ENCODE measurements at places on chromosomes 5 and 9.

GRCh38 chr5:66704790-66705425, 108.7 kb downstream of the MAST4 start:
- H3K27me3 ChIP-seq: no peaks in the 10 kb centered on the region
- H3K4me3 ChIP-seq: no peak overlapping the region
- H3K36me3 ChIP-seq: no peaks in the 10 kb centered on the region
- H3K27ac ChIP-seq: no peak overlapping the region

DNA sequence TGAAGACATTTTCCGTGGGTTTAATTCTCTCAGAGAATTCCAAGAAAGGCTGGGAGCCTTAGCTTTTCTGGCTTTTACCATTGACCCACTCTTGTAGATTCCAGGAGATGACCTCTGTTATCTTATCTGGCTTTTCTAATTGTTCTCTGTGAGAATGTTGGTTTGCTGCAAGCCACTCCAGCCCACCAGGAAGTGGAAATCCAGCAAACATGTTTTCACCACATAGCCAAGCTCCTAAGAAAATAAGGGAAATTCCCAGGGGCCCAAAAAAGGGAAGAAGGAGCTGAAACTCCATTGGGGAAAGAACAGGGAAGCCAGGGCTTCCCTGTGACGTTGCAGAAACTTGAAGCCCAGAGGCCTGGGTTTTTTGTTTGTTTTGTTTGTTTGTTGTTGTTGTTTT, 19.7 kb downstream of the GPR107 start:
- no peak overlapping the region for H3K4me3 ChIP-seq
- no peaks in the 10 kb centered on the region for H3K27me3 ChIP-seq
- H3K27ac ChIP-seq: no peak overlapping the region
- H3K4me1 ChIP-seq: peaks cover 36% of the 10 kb centered on the region

GRCh38 chr9:124182741-124183140, 75.0 kb upstream of the NEK6 start:
- peaks cover 2% of the 10 kb centered on the region for H3K27me3 ChIP-seq
- H3K4me1 ChIP-seq: no peaks in the 10 kb centered on the region
- DNase-seq: no peak
- H3K36me3 ChIP-seq: no peaks in the 10 kb centered on the region
- no peak overlapping the region for H3K4me3 ChIP-seq

GRCh38 chr9:104635456-104635855, 17.5 kb upstream of the OR13C9 start:
- DNase-seq: no peak
- H3K27me3 ChIP-seq: no peaks in the 10 kb centered on the region
- no peaks in the 10 kb centered on the region for H3K36me3 ChIP-seq
- H3K27ac ChIP-seq: no peak overlapping the region
- no peak overlapping the region for H3K4me3 ChIP-seq
- H3K4me1 ChIP-seq: no peaks in the 10 kb centered on the region

DNA sequence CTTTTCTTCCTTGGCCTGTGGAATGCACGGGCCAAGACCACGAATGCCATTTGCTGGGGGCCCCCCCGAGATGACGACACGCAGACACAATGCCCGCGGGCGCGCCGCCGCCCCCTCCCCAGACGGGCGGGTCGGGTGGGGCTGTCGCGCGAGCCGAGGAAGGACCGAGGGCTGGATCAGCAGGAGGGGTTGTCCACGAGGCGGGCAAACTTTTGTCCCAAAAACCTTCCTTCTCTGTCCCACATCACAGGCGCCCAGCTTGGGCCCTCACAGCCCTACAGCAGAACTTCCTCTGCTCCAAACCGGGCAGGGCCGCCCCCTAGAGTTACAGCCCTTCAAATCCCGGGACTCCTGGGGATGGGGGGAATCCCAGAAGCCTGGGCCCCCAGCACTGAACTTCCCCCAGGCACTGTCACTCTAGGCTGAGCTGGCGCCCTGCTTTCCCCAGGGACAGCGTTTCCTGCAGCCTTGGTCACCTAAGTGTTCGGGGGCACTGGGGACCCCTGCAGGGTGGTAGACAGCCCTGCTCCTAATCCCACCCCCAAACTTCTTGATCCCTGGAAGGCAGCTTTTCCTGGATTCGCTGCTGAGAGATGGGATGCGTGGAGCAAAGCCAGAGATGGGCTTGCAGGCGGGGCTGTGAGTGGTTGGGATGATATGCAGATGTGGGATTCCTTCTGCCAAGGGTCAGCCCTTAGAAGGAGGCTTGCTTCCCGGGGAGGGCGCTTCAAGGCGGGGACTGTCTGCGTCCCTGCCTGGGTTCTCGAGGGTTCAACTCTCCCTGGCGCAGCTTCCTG, 980 bp downstream of the COL5A1 start:
- H3K27ac ChIP-seq: no peak overlapping the region
- no peaks in the 10 kb centered on the region for H3K4me1 ChIP-seq
- H3K36me3 ChIP-seq: no peaks in the 10 kb centered on the region

GRCh38 chr5:3345195-3345594, 250.4 kb upstream of the IRX1 start:
- no peaks in the 10 kb centered on the region for H3K27me3 ChIP-seq
- no peaks in the 10 kb centered on the region for H3K36me3 ChIP-seq
- DNase-seq: no peak
- H3K4me1 ChIP-seq: no peaks in the 10 kb centered on the region
- H3K27ac ChIP-seq: no peak overlapping the region

- H3K4me1 ChIP-seq: no peaks in the 10 kb centered on the region
- no peaks in the 10 kb centered on the region for H3K27me3 ChIP-seq
- H3K36me3 ChIP-seq: no peaks in the 10 kb centered on the region
These were observed 629.8 kb upstream of the SEMA6A start for GRCh38 chr5:117204404-117204803.

- H3K4me1 ChIP-seq: peaks cover 7% of the 10 kb centered on the region
- H3K36me3 ChIP-seq: peaks cover 4% of the 10 kb centered on the region
- H3K27me3 ChIP-seq: no peaks in the 10 kb centered on the region
- no peak overlapping the region for H3K4me3 ChIP-seq
- no peak overlapping the region for H3K27ac ChIP-seq
These were observed 66.8 kb downstream of the PTPDC1 start for GRCh38 chr9:94150890-94151650.

DNA sequence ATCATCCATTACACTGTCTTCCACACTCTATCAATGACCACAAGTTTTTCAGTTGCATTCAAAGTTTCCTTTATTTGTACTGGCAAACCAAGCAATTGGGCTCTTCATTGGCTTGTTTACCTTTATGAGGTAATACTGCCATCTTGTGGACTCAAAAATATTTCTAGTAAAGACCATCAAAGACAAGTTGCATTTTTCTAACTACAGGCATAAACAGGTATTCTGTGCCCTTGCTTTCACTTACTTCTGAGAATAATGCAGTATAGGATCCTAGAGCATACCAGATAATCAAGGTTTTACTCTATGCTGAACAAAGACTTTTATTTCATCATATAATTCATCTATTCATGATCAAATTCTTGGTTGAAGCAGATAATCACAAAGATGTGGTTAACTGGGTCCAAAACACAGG, 173.7 kb upstream of the POU5F2 start:
- no peaks in the 10 kb centered on the region for H3K4me1 ChIP-seq
- H3K36me3 ChIP-seq: no peaks in the 10 kb centered on the region
- no peak overlapping the region for H3K27ac ChIP-seq
- peak; percentile 30 for DNase-seq
- H3K4me3 ChIP-seq: no peak overlapping the region
- H3K27me3 ChIP-seq: no peaks in the 10 kb centered on the region

- no peaks in the 10 kb centered on the region for H3K36me3 ChIP-seq
- no peak overlapping the region for H3K27ac ChIP-seq
- no peak overlapping the region for H3K4me3 ChIP-seq
- DNase-seq: no peak
These were observed 146.8 kb downstream of the SMC2 start for GRCh38 chr9:104240890-104241289.

DNA sequence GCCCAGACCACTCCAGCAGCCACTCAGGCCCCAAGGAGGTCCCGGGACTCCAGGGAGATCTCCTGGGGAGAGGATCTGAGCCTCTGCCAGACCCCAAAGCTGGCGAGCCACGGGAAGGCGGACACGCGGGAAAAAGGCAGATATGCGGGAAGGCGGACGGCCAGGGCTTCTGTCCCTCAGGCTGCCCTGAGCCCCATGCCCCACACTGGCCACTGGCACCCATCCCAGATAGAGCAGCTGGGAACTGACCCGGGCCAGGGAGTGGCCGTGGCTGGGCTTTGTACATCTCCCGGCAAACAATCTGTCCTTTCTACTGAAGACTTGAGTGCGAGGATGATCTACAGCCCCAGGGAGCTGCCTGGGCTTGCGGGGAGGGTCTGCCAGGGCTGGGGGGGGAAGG, 21.1 kb upstream of the NOTCH1 start:
- H3K27me3 ChIP-seq: no peaks in the 10 kb centered on the region
- H3K4me1 ChIP-seq: peaks cover 64% of the 10 kb centered on the region
- H3K27ac ChIP-seq: no peak overlapping the region
- H3K4me3 ChIP-seq: no peak overlapping the region
- no peak for DNase-seq
- peaks cover 5% of the 10 kb centered on the region for H3K36me3 ChIP-seq

GRCh38 chr9:124449381-124450151, 685 bp upstream of the ADGRD2 start:
- no peaks in the 10 kb centered on the region for H3K36me3 ChIP-seq
- H3K27me3 ChIP-seq: peaks cover 3% of the 10 kb centered on the region
- no peak for DNase-seq
- no peaks in the 10 kb centered on the region for H3K4me1 ChIP-seq
- no peak overlapping the region for H3K27ac ChIP-seq

DNA sequence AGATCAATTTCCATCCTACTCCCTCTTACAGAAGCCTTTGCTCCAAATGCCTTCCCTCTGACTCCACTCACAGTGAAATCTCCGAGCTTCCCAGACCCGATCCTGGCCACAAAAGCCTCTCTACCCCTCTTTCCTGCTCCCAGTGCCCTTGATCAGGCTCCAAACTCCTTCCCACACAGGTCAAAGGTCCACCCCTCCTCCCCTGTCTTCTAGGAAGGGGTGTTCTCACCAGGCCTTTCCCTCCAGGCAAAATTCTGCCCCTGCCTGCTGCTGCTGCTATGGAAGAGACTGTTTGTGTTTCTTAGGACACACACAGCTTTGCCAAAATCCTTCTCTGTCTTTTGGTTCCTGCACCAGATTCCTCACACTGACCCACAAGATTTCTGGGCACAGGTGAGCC, 85.8 kb upstream of the ALDH1A1 start:
- no peak overlapping the region for H3K27ac ChIP-seq
- no peak for DNase-seq
- peaks cover 4% of the 10 kb centered on the region for H3K36me3 ChIP-seq
- H3K4me3 ChIP-seq: no peak overlapping the region
- no peaks in the 10 kb centered on the region for H3K27me3 ChIP-seq

GRCh38 chr5:159135896-159136531, 36.3 kb upstream of the EBF1 start:
- no peaks in the 10 kb centered on the region for H3K36me3 ChIP-seq
- no peak for DNase-seq
- no peak overlapping the region for H3K4me3 ChIP-seq
- no peaks in the 10 kb centered on the region for H3K4me1 ChIP-seq
- H3K27me3 ChIP-seq: peaks cover 2% of the 10 kb centered on the region

DNA sequence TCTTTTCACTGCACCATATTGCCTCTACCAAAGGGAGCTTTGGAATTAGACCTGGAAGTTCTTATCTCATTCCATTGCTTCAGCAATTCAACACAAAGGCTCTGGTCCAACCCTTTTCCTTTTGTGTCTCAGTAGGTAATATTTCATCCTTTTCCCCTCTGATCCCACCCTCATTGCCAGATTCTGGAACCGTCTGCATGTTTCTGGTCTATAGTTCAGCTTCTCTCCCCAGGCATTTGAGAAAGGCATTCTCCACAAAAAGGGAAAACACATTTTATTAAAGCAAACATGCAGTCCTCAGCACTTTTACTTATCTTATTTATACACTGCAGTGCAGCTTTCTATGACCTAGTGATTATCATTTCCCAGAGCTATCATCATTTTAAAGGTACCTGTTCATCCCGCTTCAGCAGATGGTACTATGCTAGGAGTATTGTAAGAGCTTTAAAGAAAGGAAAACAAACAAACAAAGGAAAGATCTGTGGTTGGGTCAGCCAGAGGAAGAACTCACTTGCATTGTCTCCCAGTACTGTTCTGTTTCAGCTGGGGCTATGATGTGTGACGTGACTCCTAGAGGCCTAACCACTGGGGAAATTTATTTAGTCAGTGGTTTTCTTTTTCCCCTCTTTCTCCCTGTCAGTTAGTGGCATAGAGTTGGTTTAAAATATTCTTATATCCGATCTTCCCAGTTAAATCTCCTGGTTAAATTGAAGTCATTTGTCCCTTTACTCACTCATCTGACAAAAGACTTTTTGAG, 269.2 kb downstream of the TMEM38B start:
- no peaks in the 10 kb centered on the region for H3K27me3 ChIP-seq
- H3K4me3 ChIP-seq: no peak overlapping the region
- no peak for DNase-seq
- H3K4me1 ChIP-seq: no peaks in the 10 kb centered on the region

DNA sequence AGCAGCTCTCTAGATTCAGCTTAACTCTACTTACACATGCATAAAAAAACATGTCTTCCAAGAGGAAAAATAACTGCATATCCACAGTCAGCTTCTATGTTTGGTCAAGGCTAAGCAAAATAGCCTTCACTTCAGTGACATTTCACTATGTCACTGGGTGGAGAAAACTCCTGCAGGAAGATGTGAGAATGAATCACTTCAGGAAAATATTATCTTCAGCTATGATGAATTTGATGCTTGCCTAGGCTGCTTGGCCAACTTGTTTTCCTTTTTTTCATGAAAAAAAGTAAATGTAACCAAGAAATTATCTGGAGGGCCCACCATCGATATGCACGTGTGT, 143.0 kb upstream of the ZNF608 start:
- H3K36me3 ChIP-seq: no peaks in the 10 kb centered on the region
- DNase-seq: no peak
- H3K4me1 ChIP-seq: peaks cover 10% of the 10 kb centered on the region
- no peak overlapping the region for H3K4me3 ChIP-seq
- H3K27ac ChIP-seq: no peak overlapping the region

DNA sequence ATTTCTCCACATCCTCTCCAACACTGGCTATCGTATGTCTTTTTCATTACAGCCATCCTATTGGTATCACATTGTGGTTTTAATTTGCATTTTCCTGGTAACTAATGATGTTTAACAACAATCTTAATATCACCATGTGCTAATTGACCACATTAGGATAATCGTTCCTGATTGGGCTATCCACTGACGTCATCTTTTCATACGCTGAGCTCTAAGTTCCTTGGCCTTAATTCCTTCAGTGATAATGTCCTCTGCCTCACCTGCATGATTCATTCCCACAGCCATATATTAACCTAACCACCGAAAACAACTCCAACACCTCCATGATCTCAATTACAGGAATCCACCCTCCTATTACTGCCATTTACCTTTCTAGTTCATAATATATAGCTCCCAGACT, 547.9 kb upstream of the BRINP1 start:
- H3K27ac ChIP-seq: no peak overlapping the region
- no peaks in the 10 kb centered on the region for H3K4me1 ChIP-seq
- H3K27me3 ChIP-seq: no peaks in the 10 kb centered on the region
- DNase-seq: no peak

GRCh38 chr5:174622067-174622466, 102.3 kb upstream of the MSX2 start:
- no peaks in the 10 kb centered on the region for H3K27me3 ChIP-seq
- no peak for DNase-seq
- no peaks in the 10 kb centered on the region for H3K4me1 ChIP-seq
- no peak overlapping the region for H3K4me3 ChIP-seq

Data from immature natural killer cell (primary cell).